ENCODE measurements at places on chromosomes 5 and 9.

DNA sequence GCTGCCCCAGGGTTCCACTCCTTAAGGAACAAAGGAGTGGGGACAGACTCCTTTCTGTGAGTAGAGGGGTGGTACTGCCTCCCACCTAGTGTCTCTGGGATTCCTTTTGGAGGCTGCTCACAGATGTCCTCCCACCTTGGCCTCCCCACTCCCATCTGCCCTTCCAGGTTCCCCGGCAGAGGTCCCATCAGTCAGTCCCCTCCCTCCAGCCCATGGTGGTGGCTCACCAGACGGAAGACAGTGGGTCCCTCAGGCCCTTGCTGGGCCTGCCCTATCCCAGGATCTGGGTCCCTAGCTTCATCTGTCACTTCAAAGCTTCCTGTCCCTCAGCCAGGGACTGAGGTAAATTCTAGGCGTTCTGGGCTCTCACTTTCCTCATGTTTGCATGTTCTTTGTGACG is 35.6 kb upstream of the NEK6 start:
- DNase-seq: no peak

GRCh38 chr5:82628364-82628910 is 350.3 kb upstream of the RPS23 start:
- DNase-seq: no peak

DNA sequence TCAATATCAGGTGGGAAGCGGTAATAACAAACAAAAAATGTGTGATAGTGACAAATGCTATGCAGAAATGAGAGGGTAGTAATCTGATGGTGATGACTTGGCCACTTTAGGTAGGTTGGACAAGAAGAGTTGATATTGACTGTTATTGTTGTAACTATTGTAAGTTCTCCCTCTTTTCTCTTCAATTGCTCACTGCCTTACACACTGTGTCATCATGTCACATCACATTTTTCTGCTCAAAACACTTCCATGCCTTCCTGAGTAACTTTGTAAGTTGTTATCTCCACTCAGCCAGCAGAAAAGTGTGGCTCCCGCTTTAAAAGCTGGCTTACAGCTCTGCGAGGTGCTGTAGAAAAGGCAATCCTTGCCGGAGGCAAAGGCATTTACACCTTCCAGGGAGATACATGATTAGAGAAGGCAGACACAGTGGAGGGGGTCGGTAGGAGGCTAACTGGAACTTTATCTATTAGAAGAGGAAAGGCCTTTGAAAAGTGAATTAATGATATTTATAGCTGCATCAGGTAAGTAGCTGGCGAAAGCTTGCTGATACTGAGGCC is 85.2 kb upstream of the CLINT1 start:
- no peak for DNase-seq

DNA sequence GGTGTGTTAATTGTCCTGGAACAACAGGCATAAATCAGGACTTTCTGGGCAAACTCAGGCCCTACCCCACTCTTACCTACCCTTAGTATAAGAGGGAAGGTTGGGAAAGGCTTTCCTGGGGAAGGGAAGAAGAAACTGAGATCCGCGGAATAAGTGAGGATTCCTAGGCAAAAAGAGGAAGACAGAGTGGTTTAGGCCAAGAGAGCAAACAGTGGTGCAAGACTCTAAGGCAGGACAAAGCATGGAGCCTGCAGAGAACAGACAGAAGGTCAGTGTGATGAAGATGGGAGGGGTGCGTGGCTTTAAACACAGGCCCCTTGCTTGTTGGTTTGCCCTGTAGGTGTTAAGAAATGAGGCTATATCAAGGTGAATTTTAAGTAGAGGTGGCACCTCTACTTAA is 69.4 kb downstream of the TMC1 start:
- DNase-seq: no peak

DNA sequence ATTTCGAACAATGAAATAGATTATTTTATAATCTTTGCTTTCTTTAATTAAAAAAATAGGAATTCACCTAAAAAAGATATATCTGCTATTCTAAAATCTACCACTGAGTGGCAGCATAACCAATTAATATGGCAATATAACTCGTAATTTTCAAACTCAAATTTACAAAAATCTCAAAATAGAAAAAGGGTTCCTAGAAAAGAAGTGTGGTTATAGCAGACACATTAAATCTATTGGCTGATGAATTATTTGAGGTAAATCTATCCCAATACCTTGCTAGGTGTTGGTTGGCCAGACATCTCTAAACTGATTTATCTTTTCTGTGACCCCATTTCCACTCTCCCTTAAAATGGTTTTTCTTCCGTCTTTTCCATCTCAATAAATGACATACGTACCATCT is 30.2 kb upstream of the NRG2 start:
- DNase-seq: no peak

- DNase-seq: no peak
Measured at GRCh38 chr5:1418238-1418920, 26.9 kb downstream of the SLC6A3 start.

DNA sequence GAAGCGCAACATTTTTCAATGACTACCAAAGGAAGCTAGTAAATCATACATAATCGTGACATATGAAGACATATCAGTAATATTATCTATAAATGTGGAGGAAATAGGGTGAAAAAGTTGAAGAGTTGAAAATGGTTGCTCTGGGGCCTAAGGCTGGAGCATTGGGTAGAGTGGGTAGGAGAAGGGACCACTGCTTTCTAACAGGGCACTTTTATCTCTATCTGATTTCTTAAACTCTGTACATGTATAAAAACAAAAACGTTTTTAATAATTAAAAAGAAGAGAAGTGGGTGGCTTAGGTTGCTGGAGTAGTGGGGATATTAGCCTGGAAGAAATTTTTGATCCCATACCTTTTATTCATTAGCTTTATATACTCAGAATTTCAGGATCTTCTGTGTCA is 44.2 kb upstream of the ITGA1 start:
- no peak for DNase-seq

GRCh38 chr5:180170810-180171567 is 38.0 kb downstream of the RASGEF1C start:
- DNase-seq: no peak

DNA sequence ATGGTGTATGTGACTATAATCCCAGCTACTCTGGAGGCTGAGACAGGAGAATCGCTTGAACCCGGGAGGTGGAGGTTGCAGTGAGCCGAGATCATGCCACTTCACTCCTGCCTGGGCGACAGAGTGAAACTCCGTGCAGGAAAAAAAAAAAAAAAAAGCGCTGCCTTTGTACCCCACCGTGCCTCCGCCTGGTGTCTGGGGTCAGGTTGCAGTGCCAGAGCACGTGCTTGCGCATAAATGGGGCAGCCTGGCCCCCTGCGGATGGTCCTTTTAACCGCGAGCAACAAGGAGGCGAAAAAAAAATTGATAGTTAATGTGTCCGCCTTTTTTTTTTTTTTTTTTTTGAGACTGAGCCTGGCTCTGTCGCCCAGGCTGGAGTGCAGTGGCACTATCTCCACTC is 6.3 kb upstream of the CCNB1 start:
- DNase-seq: no peak

DNA sequence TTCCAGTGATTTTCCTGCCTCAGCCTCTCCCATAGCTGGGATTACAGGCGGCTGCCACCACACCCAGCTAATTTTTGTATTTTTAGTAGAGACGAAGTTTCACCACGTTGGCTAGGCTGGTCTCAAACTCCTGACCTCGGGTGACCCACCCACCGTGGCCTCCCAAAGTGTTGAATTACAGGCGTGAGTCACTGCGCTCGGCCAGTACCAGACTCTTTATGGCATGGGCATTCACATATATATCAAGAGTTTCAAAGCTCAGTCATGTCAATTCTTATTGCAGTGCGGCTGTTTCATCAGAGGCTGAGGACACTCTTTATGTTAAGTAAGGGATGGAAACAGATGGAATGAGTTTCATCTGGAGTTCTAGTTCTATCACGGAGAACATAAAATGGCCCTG is 315.2 kb upstream of the CDH6 start:
- DNase-seq: no peak

- no peak for DNase-seq
Measured at GRCh38 chr5:149474198-149474597, 77.0 kb downstream of the CSNK1A1 start.

DNA sequence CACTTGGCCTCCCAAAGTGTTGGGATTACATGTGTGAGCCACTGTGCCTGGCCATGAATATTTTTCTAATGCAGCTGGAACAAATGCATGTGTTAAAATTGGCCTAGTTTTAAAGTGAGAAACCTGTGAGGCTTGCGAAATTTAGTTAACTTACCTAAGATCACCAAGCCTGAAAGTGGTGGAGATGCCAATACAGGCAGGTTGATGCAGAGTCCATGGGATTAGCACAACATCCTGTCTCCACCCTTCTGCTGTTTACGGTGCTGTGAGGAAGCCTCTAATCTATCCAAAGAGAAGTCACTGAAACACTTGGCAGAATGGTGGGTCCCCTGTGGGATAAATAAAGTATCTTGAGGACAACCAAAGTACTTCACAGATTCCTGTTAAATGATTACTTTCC is 98.2 kb downstream of the PCSK5 start:
- no peak for DNase-seq

GRCh38 chr9:112867275-112867991 is 23.2 kb downstream of the SLC46A2 start:
- DNase-seq: no peak

- no peak for DNase-seq
Measured at GRCh38 chr5:58358501-58359178, 101.2 kb downstream of the PLK2 start.

DNA sequence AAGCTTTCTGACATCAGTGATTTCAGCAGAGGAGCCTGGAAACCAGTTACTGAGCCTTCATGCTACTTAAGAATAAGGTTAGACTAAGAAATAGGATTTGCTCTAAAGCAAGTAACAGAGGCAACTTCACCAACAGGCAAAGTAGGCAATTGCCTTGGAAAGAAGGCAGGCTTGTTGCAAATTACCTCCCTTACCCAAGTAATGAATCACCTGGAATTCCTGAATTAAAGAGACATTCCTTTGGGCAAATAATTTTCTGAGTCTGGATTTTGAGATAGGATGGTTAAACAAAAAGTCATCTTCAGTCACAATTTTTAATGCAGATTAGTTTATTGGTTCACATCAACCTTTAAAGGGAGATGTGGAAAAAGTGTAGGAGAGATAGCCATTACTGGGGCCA is 92.8 kb downstream of the ITGA1 start:
- DNase-seq: no peak

DNA sequence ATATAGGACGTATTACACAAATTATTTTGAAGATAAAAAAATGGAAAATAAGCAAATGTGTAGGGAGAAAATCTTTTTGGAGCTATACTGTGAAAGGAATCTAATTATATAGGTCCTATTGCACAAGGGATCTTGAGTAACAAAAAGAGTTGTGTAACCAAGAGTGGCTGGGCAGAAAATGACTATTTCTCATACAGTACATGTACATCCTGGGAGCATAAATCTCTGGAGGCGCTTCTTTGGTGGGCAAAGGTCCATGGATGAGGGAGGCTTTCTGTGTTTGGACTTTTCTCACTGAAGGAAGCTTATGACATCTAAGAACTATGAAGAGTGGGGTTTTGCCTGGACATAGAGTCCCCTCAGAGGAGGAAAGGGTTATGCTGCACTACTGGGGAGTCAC is 29.8 kb downstream of the ANKS6 start:
- no peak for DNase-seq

DNA sequence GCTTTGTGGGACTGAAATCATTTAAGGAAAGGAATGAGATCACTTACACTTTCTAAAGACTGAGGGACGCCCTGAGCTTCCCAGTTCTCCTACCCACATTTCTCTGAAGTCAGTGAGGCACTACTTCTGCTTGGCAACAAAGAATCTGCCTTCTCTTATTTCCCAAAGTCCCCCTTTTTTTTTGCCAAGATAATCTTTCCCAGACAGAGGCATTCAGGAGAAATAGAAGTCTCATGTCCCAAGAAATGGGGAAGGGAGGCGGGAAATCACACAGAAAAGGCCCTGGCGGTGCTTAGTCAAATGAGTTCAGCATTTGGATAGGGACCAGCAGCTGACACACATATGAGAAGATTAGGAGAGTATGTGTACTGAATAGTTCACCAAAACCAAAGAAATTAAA is 159.7 kb downstream of the MUSK start:
- DNase-seq: no peak

GRCh38 chr9:122389799-122390481 is 19.1 kb downstream of the PTGS1 start:
- no peak for DNase-seq

- DNase-seq: peak; percentile 17
Measured at GRCh38 chr5:56951126-56951945, 587 bp downstream of the MIER3 start.

- DNase-seq: no peak
Measured at GRCh38 chr5:3350781-3351180, 244.9 kb upstream of the IRX1 start.

DNA sequence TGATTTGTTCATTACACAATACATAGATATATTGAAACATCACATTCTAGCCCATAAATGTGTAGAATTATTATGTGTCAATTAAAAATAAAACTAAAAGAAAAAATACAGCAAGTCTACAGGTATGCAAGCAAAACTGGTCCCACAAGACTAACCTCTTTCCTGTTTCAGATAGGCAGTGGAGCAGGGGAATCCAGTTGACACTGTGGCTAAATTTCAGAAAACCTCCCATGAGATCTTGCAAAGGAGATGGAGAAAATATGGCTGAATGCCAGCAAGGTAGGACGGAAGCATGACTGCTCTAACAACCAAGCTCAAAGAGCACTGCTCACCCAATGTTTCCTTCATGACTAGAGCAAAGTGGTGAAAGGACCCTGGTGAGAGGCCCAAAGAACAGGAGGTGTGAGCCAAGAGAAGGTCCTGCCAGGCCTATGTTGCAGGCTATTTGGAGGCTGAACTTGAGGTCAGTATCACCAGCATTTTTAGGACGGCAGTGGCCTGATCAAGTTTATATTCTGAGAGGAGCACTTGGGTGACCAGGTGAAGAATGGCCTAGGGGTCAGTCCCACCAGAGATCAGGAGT is 1.1 kb upstream of the SH3TC2 start:
- DNase-seq: no peak

DNA sequence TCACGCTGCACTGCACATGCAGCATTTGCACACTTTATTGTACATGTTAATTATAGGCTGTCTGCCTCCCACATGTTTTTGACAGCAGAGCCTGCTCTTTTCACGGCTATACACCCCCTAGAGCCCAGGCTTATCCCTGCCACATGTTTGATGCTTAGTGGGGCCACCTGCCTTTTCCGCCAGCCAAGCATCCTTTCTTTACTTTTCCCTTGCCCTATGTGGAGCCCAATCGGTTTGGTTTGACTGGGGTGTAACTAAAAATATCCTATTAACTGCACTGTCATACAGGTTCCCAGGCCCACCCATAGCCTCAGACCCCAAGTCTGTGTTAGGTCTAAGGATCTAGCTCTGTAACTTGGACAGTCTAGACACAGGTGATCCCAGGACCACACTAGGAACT is 18.9 kb upstream of the S1PR3 start:
- DNase-seq: no peak

GRCh38 chr5:34535944-34536623 is 120.0 kb upstream of the RAI14 start:
- no peak for DNase-seq

- no peak for DNase-seq
Measured at GRCh38 chr9:128265348-128265847, 10.4 kb downstream of the GOLGA2 start.
